H9 (cell line): ENCODE measurements at places on chromosomes 4 and X.

DNA sequence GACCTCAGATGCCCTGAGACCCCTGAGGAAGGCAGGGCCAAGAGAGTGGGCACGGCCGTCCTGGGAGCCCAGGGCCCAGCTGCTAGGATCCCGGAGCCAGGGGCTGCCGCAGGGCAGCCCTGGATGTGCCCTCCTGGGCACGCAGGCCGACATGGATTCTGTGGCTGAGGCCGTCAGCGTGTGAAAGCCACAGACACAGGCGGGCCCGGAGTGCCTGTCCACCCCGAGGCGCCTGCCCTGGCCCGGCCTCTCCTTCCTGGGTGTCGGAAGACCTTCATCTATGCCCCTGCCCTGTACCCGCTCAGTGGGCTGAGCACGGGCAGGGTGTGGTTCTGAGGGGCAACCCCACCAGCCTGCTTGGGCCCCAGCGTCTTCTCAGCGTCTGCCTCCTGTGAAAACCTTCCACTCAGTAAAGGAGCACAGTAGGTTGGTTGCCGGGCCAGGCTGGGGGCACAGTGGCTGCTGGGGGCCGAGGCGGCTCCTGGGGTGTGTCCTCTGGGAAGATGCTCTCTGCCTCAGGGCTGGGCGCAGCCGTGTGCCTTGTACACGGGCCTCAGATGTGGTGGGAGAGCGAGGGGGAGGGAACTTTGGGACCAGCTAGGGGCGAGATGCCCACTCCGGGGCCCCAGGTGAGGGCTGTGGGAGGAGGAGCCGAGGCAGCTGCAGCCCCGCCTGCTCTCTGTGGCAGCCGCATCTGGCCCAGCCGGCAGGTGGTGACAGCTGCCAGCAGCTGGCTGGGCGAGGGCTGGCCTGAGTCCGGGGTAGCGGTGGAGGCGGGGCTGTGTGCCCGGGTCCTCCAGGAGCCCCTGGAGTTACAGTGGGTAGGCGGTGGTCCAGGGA lies 20.8 kb downstream of the FGFRL1 start:
- no peak for DNase-seq

GRCh38 chrX:103656617-103657016 lies 27.8 kb downstream of the TCEAL1 start:
- no peak for DNase-seq

GRCh38 chrX:14590693-14591424 lies 61.5 kb downstream of the GLRA2 start:
- no peak for DNase-seq

- no peak for DNase-seq
These were observed 52.2 kb upstream of the BLTP1 start for GRCh38 chr4:122099896-122100295.

DNA sequence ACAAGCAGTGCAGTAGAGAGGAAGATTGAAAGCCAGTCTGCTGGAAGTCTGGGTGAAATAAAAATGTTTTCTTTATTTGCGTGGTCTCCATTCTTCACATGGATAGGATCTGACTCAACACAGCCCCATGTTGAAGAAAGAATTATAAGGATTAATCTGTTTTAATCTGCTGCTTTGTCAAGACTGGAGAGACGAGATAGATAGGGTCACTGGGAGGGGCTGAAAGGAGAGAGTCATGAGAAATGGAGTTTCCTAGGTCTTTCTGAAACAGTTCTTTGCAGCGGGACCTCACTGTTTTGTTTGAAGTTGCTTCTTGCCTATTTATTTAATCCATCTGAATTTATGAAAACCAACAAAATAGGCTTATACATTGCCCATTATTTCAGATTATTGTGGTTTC lies 32.4 kb upstream of the RHOH start:
- no peak for DNase-seq

- no peak for DNase-seq
These were observed 101.4 kb upstream of the PDE5A start for GRCh38 chr4:119729835-119730670.

- peak; percentile 23 for DNase-seq
These were observed 86.0 kb downstream of the EVC start for GRCh38 chr4:5796976-5797375.

- DNase-seq: no peak
These were observed 34.6 kb downstream of the RTL5 start for GRCh38 chrX:72097098-72097497.

DNA sequence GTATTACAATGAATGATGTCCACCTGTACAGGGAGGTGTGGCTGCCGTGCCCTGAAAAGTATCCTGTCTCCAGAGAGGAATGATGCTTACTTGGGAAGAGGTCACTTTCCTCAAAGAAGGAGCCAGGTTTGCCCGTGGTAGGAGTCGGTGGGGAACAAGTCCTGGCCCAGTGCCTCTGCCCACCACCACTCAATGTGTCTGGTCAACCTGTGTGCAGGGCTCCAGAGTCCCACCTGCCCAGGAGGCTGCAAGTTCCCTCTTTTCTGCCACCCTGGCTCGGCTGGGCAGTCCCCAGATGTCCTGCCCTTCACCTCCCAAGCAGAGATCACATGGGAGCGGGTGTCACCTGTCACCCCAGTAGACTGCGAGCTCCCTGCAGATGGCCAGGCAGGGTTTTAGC lies 75.4 kb upstream of the C4orf50 start:
- no peak for DNase-seq

- DNase-seq: peak; percentile 89
These were observed at the start of gene PRAF2 for GRCh38 chrX:49073601-49074575. Gene PRAF2 (minus strand): TSS chrX:49074002. CDS start chrX:49073987, 15 bp downstream.
